ENCODE measurements at places on chromosomes 16 and 17. TPM values are rescaled to one million over a fixed set of nuclear protein-coding genes. Genes with fewer than 3 reads are reported as not detected.

EVPLL gene
- total RNA-seq, result 1.7 TPM

- no peak for DNase-seq
Measured at GRCh38 chr16:47634727-47635126, 173.6 kb downstream of the PHKB start.

- peak; percentile 50 for DNase-seq
Measured at GRCh38 chr16:72195609-72196008, 23.7 kb upstream of the PMFBP1 start.

GRCh38 chr17:41781404-41782110 is 5.0 kb downstream of the JUP start:
- DNase-seq, result no peak

GRCh38 chr16:26360867-26361266 is 669.1 kb downstream of the HS3ST4 start:
- DNase-seq, result no peak

Measured in upper lobe of left lung (tissue), 6 donors.